ENCODE measurements at places on chromosomes 3 and 15.

DNA sequence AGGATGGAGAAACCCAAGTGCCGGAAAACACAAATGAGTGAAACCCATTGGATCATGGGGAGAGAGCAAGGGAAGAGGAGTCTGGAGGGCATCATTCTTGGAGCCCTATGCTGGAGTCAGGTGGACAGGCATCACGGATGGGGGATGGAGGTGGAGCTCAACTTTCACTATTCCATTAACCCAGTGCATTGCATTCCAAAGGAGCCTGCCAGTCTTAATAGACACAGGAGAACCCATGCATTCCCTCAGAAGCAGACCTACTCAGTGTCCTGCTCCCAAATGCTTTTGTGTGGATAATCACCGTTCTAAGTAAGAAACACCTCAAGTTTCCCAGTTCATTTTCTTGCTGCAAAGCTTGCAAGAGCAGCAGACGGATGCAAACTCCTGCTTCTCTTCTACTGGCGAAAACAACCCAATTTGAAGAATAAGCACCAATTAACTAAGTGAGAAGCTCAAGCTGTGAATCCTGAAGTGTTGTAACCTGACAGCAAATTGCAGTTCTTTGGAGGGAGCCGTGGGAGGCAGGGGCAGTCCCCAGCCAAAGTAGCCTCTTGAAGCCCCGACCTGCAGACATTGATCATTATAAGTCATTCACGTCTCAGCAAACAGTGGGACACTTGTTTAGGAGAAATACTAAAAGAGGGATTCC, 25.3 kb downstream of the SEMA5B start:
- DNase-seq = no peak

- DNase-seq = no peak
Measured at GRCh38 chr3:125116311-125117080, 60.7 kb upstream of the HEG1 start.

GRCh38 chr3:147410526-147411237, 1.5 kb downstream of the ZIC1 start:
- DNase-seq = no peak

GRCh38 chr3:28840976-28841376, 439.9 kb upstream of the RBMS3 start:
- DNase-seq = peak; percentile 43

GRCh38 chr3:177441276-177441812, 244.1 kb upstream of the TBL1XR1 start:
- no peak for DNase-seq

GRCh38 chr15:64247535-64247905, 84.7 kb upstream of the PPIB start:
- no peak for DNase-seq

DNA sequence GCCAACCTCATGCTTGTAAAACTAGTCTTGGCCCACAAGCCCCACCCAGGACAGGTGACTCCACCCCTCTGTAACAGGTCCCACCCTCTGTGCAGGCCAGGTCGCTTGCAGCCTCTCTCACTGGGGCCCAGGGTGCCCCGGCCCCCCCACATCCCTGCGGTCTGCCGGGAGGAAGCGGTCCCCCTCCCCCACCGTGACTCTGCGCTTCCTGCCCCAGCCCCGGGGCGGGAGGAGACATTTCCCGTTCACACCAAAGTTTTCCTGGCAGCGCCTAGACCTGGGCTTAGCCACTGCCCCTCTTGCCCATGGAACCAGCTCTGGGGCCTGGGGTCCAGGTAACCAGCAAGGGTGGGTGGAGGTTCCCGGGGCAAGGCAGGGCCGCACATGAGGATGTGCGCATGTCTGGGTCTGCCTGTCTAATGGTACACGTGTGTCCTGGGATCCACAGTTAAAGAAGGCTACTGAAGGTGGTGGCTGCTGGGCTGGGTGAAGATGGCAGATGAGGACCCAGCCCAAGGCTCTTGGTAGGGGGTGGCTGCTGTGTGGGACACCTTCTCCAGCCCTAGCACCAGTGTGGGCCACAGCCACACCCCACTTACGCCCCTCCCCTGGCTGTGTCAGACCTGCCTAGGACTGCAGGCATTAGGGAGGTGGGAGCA, 8.4 kb downstream of the NBEAL2 start:
- peak; percentile 86 for DNase-seq

DNA sequence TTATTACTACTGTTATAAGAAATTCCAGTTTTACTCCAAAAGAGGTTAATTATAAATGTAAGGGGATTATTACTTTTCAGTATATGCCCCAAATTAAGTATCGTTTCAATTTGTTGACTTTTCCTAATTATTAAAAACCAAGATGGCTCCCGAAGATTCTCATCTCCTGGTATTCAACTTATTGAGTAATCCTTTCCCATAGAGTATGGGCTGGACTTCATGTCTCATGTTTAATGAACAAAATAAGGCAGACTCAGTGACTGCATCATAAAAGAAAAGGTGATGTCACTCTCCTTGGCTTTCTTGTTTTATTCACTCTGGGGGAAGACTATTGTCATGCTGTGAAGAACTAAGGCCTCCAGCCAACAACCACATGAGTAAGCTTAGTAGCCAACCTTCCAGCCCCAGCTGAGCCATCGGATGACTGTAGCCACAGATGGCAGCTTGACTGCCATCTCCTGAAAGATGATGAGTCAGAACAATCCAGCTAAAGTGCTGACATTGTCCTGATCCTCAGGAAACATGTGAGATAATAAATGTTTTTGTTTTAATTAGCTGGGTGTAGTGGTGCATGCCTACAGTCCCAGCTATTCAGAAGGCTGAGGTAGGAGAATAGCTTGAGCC, 17.3 kb downstream of the IGF2BP2 start:
- no peak for DNase-seq

- no peak for DNase-seq
Measured at GRCh38 chr3:4709341-4709740, 216.2 kb downstream of the ITPR1 start.

GRCh38 chr3:170002879-170003278, 34.9 kb upstream of the GPR160 start:
- no peak for DNase-seq

DNA sequence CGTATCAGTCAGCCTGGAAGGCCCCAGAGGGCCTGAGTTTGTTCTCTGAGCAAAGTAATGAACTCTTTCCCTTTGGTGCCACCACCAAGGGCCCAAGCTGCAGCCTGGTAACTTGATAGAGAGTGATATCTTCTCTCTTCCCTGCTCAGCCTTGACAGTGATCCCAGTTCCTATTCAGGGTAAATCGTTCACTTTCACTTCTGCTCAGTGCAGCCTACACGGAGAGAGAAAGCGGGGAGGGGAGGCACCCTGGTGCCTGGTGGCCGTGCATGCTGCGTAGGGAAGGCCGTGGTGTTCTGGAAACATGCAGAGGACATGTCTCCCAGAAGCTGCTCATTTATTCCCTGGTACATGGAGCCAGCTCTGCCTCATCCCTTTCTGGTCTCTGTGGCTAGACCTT, 54.9 kb downstream of the KIF9 start:
- no peak for DNase-seq

DNA sequence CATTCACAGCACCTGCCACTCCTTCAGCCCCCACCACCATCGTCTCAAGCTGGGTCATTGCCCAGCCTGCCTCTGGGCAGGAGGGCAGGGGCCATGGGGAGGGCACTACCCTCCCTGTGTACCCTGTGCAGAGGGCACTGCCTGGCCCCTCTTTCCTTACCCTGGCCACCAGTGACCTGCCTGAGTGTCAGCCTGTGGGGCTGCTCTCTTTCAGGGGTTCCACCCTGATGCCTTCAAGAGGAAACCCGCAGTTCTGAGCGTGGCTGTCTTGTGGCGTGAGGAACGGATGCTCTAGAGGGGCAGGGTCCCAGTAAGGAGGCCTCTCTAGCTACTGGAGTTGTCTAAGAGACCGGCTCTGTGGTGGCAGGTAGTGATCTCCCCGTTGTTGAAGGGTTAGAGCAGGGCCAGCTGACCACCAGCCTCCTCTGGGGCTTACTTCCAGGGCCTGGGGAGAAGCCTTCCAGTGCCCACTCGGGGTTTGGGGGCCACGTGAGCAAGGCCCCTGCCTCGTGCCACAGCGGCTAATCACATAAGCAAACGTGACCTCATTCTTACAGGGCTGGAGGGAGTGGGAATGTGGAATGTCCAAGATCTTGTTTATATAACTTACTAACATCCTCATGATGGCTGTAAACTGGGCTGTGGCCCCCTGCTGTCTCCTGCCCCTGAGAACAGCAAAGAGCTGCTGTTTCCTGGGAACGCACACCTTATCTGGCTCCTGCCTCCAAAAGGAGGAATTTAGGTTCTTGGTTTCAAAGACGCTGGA, 31.4 kb upstream of the SEC13 start:
- DNase-seq = no peak

- DNase-seq = no peak
Measured at GRCh38 chr3:180253283-180253682, 216.5 kb upstream of the PEX5L start.

DNA sequence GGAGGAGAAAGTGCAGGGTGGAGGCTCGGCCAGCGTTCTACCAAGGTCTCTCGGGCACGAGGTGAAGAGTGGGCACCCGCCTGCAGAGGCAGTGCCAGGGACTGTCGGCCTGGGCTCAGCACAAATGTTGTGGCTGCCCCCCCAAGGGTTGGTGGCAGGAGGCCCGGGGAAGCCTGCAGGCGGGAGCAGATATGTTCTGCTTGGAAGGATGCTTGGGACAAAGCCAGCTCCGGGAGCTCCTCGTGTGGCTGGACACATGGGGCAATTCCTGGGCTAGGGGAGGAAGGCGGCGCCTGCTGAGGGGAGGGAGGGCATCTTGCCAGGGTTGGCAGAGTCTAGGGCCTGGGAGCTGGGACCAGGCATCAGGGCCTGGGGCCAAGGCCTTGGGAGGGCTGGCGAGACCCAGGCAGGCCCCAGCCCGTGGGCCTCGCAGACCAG, 30.4 kb upstream of the FBLN2 start:
- DNase-seq = no peak

GRCh38 chr3:62161371-62161770, 212.0 kb downstream of the FEZF2 start:
- DNase-seq = no peak

DNA sequence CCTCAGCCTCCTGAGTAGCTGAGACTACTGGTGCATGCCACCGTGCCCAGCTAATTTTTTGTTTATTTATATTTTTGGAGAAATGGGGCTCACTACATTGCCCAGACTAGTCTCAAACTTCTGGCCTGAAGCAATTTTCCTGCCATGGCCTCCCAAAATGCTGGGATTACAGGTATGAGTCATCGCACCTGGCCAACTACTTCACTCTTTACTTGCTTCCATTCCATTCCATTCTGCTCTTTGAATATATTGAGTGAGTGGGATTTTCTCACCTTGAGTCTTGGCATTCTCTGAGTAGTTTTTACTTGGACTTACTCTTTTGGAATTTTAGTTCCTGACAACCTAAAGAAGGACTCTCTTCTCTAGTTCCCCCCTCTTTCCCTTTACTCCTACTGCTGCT, 93.8 kb upstream of the UNC13C start:
- DNase-seq = no peak

GRCh38 chr3:46378426-46378942, 7.7 kb downstream of the CCR5 start:
- DNase-seq = peak; percentile 57

DNA sequence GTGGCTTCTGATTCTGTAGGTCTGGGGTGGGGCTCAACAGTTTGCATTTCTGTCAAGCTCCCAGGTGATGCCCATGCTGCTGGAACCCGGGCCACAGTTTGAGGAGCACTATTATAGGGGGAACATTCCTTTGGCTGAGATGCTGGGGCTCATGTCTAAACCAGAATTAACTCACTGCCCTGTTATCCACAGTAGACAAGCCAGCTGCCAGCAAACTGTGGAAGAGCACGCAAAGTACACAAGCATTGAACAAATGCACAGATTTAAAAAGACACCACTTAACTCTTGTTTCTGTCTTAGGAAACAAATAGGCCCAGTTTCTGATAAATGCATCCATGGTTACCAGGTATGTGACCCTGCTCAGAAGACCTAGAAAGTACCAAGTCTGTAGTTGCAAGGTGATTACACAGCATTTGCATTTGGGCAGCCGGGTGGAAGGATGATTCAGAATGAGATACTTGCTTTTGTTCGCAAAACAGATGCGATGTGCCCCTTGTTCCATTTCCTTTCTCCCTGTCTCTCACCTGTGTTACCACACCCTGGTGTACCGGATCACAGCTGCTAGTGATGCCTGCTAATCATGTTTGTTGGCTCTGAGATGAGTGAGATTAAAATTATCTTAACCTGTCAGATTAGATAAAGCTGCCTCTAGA, 12.4 kb downstream of the GYG1 start:
- DNase-seq = no peak

GRCh38 chr3:23262766-23263165, 59.6 kb downstream of the UBE2E2 start:
- DNase-seq = no peak

GRCh38 chr3:87796843-87797185, 262.0 kb downstream of the CGGBP1 start:
- no peak for DNase-seq

DNA sequence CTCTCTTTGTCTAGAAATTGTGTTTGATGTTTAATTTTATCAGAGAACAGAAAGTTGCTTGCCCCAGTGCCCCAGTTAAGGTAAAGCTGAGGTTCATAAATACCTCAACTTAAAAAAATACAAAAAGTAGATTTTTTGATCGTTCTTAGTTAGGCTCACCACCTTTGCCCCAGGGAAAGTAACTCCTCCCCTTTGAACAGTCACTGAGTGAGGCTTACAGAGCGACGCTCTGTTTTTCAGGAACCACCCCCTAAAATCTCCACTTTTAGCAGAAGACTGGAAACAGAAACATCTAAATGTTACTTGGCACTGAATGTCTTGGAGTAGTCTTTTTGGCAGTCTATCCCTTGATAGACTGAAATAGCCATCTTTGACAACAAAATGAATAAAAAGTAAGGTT, 24.9 kb downstream of the BLM start:
- no peak for DNase-seq

DNA sequence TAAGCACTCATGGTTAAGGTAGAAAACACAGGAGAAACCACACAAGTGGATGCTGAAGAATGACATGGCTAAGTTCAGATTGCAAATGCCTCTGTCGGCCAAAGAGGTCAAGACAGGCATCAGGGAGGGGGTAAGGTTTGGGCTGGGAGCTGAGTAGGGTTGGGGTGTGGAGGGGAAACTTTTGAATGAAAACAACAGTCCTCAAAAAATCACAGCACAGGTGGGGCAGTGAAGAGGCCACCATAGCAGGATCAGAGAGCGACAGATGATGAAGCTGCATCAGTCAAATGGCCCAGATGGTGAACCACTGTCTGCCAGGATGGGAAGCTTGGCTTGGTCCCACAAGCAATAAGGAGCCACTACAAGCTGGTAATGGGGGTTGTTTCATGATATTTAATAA, 74.9 kb downstream of the ADCY5 start:
- DNase-seq = no peak

GRCh38 chr3:187738331-187739093, 6.8 kb downstream of the BCL6 start:
- peak; percentile 51 for DNase-seq

GRCh38 chr3:69296995-69297394, 88.9 kb downstream of the FRMD4B start:
- DNase-seq = no peak

Measured in stimulated activated CD4-positive, alpha-beta T cell treated with anti-CD3 and anti-CD28 coated beads, Interleukin-15, amount 100 ng/mL, for 48 hours (primary cell).